ENCODE measurements at places on chromosomes 2 and 18.

- no peak for DNase-seq
Observed at GRCh38 chr2:26712486-26713465, 20.3 kb downstream of the KCNK3 start.

DNA sequence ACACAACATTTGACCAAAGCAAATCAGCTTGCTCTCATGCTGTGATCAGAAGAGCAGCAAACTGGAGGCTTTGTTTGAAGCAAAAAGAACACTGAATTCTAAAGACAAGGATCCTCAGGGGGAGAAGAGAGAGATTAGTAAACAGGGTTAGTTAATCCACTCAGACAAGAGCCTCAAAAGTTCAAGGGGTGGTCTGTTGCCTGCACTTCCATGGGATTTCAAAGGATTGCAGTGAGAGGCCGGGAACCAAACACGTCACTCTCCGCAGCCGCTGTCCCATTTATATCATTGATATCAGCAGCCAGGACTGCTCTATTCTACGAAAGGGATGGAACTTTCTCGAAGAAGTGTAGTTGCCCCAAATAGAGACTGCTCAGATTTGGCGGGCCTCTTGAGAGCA lies 97.8 kb upstream of the SP3 start:
- no peak for DNase-seq

DNA sequence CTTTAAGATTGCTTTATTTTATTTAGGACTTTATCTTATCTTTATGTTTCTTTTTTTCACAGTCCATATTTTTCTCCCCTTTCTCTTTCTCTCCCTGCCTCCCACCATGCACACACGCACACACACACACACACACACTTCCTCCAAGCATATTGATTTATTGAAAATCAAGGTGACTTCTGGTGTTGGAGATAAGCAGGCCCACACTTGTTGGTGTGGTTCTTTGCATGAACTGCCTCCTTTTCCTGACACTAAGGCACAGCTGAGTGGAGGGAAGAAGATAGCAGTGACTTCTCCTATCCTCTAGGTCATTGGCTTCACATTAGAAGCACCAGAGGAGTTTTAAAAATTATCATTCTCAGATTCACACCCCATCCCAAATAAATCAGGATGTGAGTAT lies 18.0 kb downstream of the TBR1 start:
- DNase-seq: no peak

DNA sequence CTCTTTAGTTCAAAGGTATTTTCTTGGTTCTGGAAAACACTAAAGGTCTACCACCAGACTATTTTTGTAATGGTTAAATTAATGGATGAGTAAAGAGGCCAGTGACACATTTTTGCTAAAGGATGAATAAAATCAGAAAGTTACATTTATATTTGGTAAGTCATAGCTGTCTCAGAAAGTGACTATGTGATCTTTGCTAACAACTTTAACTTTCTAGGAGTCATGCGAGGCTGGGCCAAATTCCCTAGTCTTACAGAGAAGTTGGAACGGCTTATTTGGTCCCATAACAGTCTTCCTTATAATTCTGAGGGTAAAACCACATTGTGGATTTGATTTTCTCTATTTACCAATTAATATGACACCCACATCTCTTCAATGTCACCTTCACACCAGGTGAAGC lies 198.1 kb downstream of the PDE1A start:
- DNase-seq: no peak

DNA sequence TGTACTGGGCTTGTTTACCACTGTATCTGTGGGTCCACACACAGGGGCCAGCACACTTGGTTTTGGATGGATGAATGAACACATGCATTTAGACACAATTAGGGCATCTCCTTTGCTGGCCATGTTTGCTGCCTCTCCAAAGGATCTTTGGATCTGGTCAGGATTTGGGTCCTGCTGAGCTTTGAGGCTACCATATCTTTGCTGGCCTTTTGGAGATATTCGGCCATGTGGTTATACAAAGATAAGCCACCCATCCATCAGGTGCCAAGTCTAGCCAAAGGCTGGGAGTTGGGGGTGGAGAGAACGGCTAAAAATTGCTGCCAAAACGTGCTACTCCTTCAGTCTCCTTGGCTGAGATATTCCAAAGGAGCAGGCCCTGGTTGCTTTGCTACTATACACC lies 18.2 kb upstream of the FZD7 start:
- no peak for DNase-seq

DNA sequence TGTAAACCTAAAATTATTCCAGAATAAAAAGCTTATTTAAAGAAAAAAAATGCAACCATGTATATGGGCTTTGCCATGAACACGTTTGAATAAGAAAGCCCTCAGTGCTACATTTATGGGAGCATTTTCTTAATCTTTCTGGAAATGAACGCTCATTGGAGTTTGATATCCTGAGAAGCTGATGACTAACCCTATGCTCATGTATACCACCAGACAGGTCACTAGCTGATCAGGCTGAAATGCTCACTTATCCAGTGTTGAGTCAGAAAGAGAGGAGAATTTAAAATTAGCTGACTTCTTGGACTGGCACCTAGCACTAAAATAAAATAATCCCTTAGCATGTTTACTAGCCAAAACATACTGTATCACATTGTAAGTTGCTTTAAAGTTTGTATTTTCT lies 254.9 kb upstream of the SIX3 start:
- no peak for DNase-seq

GRCh38 chr2:47373747-47374146 lies 29.2 kb upstream of the MSH2 start:
- no peak for DNase-seq

DNA sequence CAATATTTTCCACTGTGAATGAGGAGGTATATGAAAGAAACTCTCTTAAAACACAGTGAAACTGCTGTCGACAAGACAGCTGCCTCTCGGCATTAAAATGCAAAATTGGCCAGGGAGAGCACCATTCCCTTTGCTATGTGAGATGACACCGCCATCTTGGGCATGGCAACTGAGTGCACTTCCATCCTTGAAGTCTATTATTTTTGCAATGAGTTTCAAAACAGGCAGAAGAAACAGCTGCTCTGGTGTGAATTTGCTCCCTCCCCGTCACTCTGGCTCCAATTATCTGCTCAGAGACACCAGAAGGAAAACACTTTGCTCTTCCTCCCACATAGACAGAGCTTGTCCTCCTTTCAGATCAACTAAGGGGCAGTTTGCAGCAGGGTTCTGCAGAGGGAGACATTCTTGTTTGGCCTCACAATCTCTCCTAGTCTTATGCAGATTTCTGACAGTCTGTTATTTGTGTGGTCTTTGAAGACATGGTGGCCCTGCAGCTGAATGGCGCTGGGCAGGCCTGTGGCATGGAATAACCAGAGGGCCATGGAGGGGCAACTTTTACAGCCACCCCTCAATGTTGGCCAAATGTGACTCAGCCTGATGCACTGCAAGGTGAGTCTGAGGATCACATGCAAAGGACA lies 48.6 kb upstream of the SEC11C start:
- DNase-seq: no peak

- DNase-seq: no peak
Observed at GRCh38 chr2:232211743-232212686, 166.5 kb upstream of the ALPP start.
